ENCODE measurements at places on chromosomes 3 and 15. TPM values are rescaled to one million over a fixed set of nuclear protein-coding genes. Genes with fewer than 3 reads are reported as not detected.

The RUBCN gene
- 51.4 TPM for total RNA-seq

The CCDC33 gene
- total RNA-seq: not detected

The SLC12A1 gene
- total RNA-seq: not detected

DNA sequence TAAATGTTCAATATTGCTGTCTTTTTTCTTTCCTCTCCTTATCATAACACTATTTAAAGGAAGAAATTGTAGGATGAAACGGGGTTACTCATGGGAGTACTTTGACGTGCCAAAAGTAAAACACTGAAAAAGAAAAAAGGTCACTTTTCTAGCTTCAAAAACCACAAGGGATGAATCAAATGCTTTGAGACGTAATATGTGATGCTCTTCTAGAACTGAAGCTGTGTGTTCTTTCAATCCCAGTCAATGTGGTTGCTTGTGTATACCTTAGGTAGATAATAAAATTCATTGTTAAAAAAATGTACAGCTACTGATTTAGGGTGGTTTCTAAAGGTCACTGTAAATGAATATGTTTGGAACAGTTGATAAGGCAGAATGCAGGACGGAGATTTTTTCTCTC, 538.8 kb upstream of the ZNF717 start:
- no peak for DNase-seq

DNA sequence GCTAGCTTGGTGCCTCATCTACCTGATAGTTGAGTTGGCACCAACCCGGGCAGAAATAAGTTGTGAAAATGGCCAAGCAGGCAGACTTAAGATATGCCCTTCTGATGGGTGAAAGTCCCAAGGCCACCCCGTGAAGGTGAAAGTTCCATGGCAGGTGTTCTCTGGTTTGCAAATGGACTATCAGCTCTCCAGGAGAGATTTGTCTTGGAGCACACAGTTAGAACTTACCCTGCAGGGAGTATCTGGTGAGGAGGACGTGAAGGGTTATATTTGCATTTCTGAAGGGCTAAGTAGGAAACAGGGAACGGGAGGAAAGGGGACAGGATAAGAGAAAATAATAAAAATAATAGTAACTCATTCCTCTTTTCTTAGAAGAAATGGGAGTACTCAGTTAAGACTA, 220.5 kb downstream of the TP63 start:
- DNase-seq: no peak

DNA sequence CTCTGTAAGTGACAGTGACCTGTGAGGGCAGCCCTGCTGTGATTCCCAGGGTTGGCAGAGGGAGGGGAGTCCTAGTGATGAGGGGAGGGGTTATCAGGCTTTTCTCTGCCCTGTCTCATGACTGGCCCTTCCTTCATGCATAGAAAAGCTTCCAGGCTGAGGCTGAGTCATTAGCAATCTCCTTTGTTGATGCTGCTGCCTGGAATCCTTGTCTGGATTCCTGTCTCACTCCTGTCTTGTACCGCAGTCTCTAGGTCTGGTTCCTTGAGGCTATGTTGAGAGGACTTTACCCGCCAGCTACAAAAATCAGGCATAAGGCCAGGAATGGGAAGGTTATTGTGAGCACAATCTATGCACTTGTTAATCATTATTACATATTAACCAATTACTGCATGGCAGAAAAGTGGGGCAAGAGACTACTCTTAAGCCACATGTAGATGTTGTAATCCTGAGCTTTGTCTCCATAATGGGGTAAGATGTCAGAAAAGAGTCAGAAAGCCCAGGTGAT, 7.2 kb downstream of the KLHL6 start:
- no peak for DNase-seq

GRCh38 chr15:70778258-70779076, 15.1 kb upstream of the UACA start:
- DNase-seq: no peak

DNA sequence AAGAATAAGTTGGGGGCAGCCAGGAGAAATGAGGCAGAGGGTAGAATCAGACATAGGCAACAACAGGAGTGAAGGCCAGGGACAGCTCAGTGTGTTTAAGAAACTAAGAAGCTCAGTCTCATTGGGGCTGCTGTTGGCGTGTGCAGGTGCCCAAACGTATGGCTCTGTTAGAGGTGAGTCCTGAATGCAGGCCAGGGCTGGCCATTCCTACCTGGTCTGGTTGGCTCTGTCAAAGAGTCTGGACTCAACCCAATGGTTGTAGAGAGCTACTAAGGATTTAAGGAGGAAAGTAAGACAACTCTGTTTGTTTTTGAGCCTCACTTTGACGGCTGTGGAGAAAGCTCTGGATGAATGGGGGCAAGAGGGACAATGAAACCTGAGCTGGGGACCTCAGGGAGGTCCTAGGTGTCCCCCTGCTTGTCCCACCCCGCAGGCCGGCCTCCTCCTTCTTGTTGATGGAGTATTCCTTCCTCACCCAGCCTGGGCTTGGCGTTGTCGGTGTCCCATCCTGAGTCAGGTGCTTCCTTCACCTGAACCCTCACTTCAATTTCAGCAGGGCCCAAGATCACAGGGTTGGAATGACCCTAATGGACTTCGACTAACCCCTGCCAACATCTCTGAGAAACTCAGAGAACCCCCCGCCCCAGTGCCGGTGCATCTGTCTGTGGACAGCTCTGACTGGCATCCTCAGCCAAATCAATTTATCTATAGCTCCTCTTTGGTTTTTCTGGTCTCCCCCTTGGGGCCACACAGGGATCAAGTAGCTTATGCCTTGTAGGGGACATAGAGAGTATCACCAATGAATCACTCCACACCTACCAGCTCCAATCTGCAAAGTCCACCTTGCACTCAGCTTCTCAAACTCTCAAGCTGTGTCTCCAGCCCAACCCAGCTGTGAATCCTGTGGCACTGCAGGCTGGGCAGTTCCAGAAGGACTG, 8.3 kb downstream of the ITGA11 start:
- DNase-seq: no peak

- no peak for DNase-seq
Observed at GRCh38 chr15:63905131-63905530, 71.4 kb upstream of the HERC1 start.

GRCh38 chr3:135995766-135996165, 30.2 kb downstream of the PPP2R3A start:
- no peak for DNase-seq

DNA sequence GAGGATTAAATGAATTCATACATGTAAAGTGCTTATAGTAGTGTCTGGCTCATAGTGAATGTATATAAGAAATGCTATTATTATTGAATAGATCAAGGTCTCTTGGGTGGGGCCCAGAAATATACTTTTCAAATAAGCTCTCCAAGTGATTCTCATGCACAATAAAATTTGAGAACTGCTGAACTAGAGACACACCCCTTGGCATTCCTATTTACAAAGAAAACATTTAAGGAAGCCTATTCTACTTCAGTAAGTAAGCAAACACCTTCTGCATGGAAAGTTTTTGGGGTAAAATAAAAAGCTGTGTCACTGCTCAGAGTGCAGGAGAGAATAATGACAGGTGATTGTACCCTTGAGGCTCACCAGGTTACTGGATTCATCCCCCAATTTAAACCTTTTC, 75.2 kb downstream of the EOMES start:
- no peak for DNase-seq

- DNase-seq: no peak
Observed at GRCh38 chr3:71541313-71541712, 42.2 kb downstream of the FOXP1 start.
